ENCODE measurements at places on chromosomes 3 and 15. TPM values are rescaled to one million over a fixed set of nuclear protein-coding genes. Genes with fewer than 3 reads are reported as not detected.

The FAM174B gene
- total RNA-seq, result 79.4 TPM

The ATOSA gene
- 18.4 TPM for total RNA-seq

DNA sequence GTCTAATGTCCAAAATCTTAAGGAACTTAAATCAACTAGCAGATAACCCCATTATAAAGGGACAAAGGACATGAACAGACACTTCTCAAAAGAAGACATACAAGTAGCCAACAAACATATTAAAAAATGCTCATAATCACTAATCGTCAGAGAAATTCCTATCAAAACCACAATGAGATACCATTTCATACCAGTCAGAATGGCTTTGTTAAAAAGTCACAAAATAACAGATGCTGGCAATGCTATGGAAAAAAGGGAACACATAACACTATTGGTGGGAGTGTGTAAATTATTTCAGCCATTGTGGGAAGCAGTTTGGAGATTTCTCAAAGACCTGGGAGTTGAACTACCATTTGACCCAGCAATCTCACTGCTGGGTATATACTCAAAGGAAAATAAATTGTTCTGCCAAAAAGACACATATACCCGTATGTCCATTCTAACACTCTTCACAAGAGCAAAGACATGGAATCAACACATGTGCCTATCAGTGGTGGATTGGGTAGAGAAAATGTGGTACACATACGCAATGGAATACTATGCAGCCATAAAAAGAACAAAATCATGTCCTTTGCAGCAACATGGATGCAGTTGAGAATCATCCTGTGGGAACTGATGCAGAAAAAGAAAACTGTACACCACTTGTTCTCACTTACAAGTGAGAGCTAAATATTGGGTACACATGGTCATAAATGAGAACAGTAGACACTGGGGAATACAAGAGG, 78.5 kb downstream of the TCF12 start:
- no peak overlapping the region for H3K4me3 ChIP-seq
- DNase-seq, result no peak
- H3K27me3 ChIP-seq, result no peaks in the 10 kb centered on the region
- no peak overlapping the region for H3K27ac ChIP-seq
- H3K36me3 ChIP-seq, result no peaks in the 10 kb centered on the region

DNA sequence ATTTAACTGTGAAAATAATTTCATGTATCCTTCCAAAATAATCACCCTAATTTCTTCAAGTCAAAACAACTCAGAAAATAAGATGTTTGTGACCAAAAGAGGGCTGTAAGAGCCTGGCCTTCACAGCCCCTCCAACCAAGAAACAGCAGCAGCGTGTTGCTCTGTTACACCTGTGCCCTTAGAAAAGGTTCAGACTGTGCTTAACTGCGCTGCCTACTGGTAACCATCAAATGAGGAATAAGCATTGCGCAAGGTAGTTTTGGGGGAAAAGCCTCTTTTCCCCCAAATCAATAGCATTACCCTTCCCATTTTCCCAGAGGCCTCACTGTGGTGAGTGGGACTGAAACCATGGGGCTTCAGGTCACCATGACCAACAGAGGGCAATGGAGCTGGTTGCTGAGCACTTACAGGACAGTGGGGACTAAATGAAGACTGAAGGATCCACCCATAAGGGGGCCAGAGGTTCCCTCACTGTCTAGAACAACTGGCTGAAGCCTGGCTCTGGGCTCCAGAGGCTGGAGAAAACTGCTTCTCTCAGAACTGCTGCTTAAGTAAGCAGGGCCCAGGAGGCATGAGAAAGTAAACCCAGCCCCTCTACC, 110.7 kb downstream of the PLCH1 start:
- H3K27ac ChIP-seq, result no peak overlapping the region
- no peak for DNase-seq
- H3K4me1 ChIP-seq, result no peaks in the 10 kb centered on the region
- no peak overlapping the region for H3K4me3 ChIP-seq
- H3K27me3 ChIP-seq, result no peaks in the 10 kb centered on the region

DNA sequence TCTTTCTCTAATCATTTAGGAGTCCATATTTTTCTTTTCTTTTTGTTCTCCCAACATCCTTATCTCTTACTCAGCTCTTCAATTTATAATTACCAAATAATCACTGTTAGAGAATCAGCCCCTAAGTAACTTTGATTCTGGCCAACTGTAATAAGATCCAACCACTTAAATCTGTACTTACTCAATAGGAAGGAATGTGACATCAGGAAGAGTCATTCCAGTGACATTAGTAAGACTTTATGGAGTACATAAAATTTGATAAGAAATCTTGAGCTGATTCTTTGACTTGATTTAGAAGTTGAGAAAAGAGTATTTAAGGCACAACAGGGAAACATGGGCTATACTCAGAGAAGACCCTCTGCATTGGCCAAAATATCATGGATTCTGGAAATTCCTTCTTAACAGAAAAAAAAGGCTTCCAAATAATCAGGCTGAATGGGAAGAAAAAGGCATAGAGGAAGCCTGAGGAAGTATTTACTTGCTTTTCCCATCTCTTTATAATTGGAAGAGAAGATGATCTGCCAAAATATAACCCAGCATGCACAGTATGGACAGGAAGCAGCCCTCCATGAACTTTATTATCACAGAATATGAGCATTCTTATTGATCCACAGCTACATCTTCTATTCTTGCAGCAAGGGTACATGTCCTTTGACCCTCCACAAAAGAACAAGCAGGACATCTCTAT, 289.7 kb upstream of the TPRG1 start:
- no peak for DNase-seq
- H3K4me1 ChIP-seq, result peaks cover 14% of the 10 kb centered on the region
- no peaks in the 10 kb centered on the region for H3K27me3 ChIP-seq
- peak overlapping the region; percentile 84 for H3K27ac ChIP-seq
- no peaks in the 10 kb centered on the region for H3K36me3 ChIP-seq

DNA sequence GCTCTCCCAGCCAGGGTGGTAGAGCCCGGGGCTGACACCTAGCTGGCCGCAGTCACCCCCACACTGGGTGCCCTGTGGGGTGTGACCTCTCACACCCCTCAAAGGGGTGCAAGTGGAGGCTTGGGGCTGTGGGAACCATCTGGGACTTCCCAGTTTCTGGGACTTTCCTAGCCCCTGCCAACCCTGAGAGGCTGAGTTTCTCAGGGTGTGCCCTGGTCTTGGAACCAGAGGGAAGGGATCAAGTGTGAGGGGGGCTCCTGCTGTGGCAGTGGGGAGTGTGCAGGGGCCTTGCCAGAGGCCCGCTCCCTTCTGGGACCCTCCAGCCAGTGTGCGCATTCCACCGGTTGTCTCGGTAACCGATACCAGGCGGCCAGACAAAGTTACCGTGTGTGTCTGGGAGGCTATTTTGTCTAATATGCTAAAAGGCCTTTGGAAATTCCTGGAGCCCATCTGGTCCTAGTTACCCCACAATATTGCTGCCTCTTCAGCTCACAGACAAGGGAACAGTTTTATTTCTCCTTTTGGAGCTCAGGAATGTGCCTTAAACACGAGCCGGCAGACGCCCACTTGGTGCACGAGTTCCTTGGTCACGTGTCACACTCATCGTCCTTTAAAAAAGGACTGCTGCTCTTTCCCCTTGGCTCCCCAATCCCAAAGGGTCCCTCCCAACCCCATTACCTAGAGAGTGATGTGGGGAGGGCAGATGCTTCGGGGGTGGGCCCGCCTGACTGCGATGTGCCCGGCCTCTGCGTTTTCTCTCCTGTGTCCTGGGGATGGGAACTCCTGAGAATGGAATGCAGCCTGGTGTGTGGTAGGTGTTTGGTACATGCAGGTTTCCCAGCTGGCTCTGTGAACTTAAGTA, 33.2 kb downstream of the HDAC11 start:
- no peak for DNase-seq
- H3K4me3 ChIP-seq, result no peak overlapping the region
- peaks cover 17% of the 10 kb centered on the region for H3K4me1 ChIP-seq

The FBXL2 gene
- total RNA-seq, result 8.5 TPM

GRCh38 chr15:93024716-93025624, 64.0 kb downstream of the RGMA start:
- H3K4me3 ChIP-seq, result no peak overlapping the region
- H3K27ac ChIP-seq, result no peak overlapping the region
- peaks cover 15% of the 10 kb centered on the region for H3K36me3 ChIP-seq
- no peak for DNase-seq

The TEX55 gene
- not detected for total RNA-seq

DNA sequence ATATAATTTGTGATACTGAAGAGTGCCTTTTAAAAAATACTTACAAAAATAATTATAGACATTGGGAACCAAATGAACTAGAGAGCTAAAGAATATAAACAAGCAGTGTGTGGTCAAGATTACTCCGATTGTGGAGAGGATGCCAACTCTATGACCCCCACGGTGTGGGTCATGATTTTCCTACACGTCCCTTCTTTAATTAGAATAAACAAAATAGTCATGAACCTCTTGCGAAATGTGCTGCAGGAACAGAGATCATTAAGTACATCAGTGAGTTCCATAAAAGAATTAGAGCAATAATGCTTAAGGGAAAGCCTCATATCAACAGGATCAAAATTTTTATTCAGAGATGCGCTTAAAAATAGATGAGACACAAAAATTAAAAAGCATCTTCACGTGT, 476.6 kb upstream of the ROBO1 start:
- no peaks in the 10 kb centered on the region for H3K27me3 ChIP-seq
- H3K4me3 ChIP-seq, result no peak overlapping the region
- no peaks in the 10 kb centered on the region for H3K36me3 ChIP-seq
- H3K27ac ChIP-seq, result no peak overlapping the region
- DNase-seq, result no peak

GRCh38 chr15:88019656-88020055, 236.9 kb downstream of the NTRK3 start:
- H3K27ac ChIP-seq, result no peak overlapping the region
- no peak overlapping the region for H3K4me3 ChIP-seq
- H3K27me3 ChIP-seq, result no peaks in the 10 kb centered on the region
- no peaks in the 10 kb centered on the region for H3K4me1 ChIP-seq
- no peak for DNase-seq

DNA sequence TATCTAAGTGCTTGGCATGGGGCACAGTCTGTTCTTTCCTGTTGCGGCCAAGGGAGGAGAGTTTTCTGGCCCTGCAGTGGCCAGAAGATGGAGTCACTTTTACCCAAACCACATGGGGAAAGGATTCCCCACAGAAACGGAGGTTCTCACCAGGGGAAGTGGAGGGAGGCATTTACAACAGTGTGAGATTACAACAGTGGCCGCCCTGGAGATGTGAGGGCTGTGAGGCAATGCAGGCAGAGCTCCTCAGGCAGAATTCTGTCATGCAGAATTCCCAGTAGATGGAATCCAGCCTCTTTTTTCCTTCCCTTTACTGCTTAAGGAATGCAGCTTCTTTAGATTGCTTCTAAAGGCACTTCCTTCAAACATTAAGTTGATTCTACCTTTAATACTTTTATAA, 83.1 kb downstream of the CACNA1D start:
- H3K4me1 ChIP-seq, result no peaks in the 10 kb centered on the region
- H3K27me3 ChIP-seq, result no peaks in the 10 kb centered on the region
- no peaks in the 10 kb centered on the region for H3K36me3 ChIP-seq
- H3K27ac ChIP-seq, result no peak overlapping the region
- DNase-seq, result no peak
- H3K4me3 ChIP-seq, result no peak overlapping the region

The CHRNA5 gene
- total RNA-seq, result 12.0 TPM

DNA sequence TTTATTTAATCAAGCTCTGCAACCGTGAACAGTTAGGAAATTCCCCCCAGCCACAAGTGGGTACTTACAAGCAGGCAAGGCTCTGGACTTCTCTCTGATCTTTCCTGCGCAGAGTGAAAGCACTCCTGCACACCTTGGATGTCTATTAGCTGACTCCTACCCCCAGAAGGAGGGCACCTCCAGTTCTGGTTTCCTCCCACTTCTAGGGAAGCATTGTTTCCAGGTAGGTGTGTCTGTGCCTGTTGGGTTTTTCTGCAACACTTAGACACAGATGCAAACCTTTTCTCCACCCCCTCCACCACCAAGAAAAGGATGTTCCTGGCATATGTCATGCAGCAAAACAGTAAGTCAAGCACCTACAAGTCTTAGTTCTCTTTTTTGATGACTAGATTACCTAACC, at the start of gene ZBED2:
Gene ZBED2 (minus strand): TSS at position 115 of the 400 bp plus-strand sequence. CDS start 1,145 bp downstream, outside the sequence.
- 0 out of 2 replicates have a peak, but pooled peaks cover 3% of the 10 kb centered on the region for H3K4me1 ChIP-seq
- no peaks in the 10 kb centered on the region for H3K27me3 ChIP-seq
- DNase-seq, result no peak
- no peak within 1 kb of the TSS for H3K4me3 ChIP-seq
- no peak within 1 kb of the TSS for H3K27ac ChIP-seq

- H3K36me3 ChIP-seq, result no peaks in the 10 kb centered on the region
- H3K4me1 ChIP-seq, result no peaks in the 10 kb centered on the region
- no peak for DNase-seq
Observed at GRCh38 chr3:10770981-10771380, 45.0 kb upstream of the SLC6A11 start.

DNA sequence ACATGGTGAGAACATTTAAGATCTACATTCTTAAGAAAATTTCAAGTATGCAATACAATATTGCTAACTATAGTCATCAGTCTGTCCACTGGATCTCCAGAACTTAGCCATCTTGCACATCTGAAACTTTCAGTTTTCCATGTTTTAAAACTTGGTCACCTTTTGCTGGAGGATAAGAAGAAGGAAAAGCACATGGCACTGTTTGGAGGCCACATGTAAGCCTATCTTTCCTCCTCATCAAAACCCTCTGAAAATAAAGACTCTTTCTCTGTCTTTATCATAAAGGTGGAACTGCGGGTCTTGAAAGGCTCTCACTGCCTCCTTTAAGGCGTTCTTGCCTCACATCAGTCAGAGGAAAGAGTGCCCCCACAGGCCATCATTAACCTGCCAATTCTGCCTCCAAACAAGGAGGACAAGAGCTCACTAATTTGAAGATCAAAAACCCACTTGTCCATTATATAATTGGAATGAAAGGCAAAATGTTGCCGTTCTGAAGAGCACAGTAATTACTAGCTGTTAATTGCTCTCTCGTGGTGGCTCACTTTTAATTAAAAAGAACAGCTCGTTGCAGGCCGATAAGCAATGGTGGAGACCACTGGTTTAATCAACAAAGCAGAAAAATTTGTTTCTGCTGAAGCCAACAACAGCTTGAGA, 157.8 kb downstream of the MECOM start:
- no peaks in the 10 kb centered on the region for H3K4me1 ChIP-seq
- H3K27ac ChIP-seq, result no peak overlapping the region
- no peaks in the 10 kb centered on the region for H3K27me3 ChIP-seq
- no peak overlapping the region for H3K4me3 ChIP-seq
